ENCODE measurements at places on chromosomes 12 and 14.

- no peak for DNase-seq
Measured at GRCh38 chr12:32488132-32488531, 88.8 kb downstream of the FGD4 start.

DNA sequence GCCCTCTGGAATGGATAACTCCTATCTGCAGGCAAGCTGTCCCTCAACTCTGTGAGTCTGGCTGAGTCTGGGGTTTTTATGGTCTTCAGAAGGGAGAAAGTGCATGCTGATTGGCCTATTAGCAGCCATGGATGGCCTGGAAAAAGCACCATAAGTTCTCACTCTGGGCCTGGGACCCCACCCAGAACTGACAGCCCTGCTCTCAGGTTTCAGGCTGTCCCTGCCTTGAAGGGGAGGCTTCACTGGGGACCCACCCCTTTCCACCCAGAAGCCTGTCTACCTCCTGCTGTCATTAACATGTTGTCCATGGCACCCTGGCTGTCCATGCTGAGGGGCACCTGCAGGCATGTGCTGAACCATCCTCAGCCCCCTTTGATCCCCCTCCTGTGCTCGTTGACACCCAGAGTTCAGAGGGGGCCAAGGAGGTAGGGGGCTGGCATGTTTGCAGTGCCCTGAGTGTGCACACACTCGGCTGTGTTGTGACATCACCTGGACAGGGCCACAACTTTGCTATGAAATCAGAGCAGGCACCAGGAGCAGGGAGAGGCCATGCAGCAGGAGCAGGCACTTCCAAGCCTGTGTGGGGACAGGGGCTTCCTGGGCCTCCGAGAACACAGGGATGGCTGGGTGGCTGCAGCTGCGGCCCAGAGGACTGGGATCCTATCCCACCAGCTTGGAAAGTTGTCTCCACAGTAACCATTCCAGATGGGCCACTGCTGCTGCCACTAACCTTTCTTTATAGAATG lies 84.7 kb downstream of the ACSS3 start:
- no peak for DNase-seq

DNA sequence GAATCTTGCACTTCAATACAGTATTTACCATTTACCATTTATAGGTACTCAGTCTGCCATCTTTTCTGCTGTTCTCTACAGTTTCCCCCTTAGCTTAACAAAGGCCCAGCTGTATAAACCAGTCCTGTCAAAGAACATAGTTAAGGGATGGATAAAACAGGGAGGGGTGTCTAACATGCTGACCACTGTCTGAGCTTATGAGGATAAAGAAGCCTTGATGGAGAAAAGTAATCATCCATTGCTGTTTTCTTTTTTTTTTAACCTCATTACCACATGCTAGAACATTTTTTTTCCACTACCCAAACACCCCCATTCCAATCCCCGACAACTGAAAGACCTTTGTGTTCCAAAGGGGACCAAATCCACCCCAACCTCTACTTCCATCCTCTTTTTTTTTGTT lies 39.9 kb downstream of the SOX5 start:
- DNase-seq: no peak

DNA sequence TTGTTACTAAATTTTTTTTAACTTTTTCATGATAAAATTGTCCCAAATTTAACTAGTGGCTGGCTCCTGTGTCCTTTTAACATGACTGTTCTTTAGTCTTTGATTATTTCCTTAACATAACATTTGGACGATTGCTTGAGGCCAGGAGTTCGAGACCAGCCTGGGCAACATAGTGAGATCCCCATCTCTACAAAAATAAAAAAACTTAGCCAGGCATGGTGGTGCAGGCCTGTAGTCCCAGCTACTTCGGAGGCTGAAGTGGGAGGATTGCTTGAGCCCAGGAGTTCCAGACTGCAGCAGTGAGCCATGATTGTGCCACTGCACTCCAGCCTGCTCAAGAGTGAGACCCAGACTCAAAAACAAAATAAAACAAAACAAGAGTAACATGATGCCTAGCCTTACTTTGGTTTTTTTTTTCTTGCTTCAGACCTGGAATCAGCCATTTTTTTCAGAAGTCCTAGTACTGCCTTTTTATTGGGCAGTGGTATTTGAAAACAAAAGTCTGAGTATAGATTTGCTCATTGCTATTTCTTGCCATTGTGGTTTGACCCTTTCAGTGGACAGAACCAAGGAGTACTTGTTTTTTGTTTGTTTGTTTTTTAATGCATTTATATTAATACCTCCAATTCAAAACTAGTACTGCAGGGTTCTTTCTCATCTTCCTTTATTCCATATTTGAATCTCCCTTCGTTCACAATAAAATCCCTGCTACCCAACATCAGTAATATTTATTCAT lies 4.8 kb downstream of the TOGARAM1 start:
- DNase-seq: peak; percentile 27

DNA sequence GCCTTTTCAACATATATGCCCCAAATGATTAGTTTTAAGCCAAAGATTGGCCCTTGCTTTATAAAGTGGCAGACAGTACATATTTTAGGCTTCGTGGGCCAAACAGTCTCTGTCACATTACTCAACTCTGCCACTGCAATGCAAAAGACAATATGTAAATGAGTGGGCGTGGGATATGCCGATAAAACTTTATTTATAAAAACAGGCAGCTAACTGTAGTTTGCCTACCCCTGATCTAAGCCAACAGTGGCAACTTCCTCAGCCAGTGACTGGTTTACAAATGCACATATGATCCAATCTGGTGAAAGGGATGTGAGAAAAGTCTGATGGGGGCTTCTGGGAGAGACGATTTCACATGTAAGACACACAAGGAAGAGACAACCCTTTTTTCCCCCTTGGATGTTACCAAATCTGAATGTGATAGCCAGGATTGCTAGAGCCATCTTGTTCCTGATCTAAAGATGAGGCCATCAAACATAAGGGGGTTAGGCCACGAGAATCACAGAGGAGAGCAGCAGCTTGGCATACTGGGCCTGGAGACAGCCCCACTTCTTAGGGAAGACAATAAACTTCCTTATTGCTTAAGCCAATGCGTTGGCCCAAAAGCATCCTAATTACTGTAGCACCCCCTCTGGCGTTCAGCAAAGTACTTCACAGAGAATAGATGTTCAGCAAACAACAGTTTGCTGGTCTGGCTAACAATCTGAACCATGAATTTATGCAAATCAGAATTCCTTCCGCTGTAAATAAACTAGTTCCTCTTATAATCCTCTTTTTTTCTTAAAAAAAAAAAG lies 75.2 kb upstream of the TMCC3 start:
- DNase-seq: peak; percentile 66
